Skin of body (tissue), 3 donors: ENCODE measurements at places on chromosomes 3 and 15. TPM values are rescaled to one million over a fixed set of nuclear protein-coding genes. Genes with fewer than 3 reads are reported as not detected.

The ZBBX gene
- total RNA-seq, result not detected

The MESD gene
- total RNA-seq, result 18.4 TPM

The COL6A5 gene
- 0.30 TPM for total RNA-seq

The LXN gene
- total RNA-seq, result 14.1 TPM

The C3orf49 gene
- not detected for total RNA-seq
